ENCODE measurements at places on chromosomes 13 and 19.

DNA sequence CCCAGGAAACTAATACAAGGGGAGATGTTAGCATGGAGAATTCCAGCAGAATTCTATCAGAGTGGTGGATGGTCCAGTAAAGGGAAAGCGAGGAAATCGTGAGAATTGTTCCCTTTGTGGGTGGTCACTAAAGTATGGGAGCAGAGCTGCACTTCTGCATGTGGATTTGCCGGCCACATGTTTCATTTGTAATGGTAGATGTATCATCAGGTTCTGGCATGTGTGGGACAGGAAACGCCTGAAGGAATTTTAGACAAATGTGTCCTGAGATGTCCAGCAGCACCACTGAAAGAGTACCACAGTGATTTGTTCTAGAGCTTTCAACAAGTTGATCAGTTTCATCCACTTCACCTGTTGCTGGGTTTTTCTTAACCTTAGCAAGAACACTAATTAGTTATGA, 308.4 kb downstream of the SHISA2 start:
- no peak for DNase-seq

DNA sequence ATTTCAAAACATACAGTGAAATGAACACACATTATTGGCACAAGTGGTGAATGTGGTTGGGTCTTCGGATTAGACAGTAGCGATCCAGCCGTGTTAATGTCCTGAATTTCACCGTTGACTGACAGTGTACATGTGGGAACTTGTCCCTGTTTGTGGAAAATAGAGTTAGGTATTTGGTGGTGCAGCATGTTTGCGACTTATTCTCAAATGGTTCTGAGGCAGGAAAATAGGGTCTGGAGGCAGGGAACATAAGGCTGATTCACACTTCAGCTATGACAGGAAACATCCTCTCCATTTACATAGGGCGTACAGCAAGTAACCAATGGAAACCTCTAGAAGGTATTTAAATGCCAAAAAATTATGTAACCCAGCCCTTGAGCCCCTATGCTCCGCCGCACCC, 4.2 kb downstream of the LGALS7B start:
- no peak for DNase-seq

DNA sequence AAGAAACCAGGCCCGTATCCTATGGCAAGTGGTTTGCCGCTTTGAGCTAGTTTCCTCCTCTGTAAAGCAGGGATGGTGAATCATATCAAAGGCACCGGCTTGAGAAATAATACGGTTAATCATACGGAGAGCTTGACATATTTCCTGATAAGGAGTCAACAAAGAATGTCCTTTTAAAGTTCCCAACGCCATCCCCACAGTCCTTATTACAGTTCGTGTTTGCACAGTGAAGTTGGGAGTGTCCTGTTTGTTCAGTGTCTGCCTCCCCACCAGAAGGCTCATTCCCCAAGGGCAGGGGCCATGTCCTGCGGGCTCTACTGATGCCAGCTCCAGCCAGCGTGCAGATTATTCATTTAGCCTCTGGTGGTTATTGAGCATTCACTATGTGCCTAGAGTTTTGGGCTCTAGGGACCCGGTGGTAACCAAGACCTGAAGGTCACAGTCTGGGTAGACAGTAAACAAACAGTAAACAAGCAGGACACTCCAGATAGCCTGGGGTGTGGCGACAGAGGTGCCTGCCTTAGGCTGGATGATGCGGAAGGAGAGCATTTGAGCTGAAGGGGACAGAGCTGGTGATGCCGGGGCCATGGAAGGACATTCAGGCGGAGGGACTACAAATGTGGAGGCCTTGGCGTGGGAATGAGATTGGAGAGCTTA, 6.3 kb downstream of the GRAMD1A start:
- no peak for DNase-seq

DNA sequence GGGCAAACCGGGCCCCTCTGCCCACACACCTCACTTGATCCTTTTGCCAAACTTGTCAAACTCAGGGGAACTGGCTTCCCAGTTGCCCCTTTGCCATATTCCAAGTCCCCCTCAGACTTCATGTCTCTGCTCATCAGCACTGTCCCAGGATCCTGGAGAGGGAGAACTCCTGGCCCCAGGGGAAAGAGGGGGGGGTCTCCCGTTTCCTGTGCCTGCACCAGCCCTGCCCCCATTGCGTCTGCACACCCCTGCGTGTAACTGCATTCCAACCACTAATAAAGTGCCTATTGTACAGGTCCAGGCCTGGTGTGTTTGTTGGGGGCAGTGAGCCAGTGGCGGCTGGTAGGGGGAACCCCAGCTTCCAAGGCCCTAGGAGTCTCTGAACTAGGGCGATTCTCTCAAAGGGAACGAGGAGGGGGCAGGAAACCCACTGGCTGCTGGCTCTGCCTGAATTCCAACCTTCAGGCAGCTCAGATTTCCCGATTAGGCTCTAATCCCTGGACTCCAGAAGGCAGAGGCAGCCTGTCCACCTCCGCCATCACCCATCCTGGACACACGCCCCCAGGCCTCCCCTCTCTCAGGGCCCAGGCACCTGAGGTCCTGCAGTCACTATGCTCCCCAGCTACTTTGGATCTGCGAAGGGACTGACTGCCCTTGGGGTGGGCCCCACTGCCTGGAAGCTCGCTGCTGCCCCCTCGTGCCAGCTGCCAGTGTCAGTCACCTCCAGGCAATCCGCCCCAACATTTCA, 9.7 kb upstream of the ILF3 start:
- peak; percentile 76 for DNase-seq

DNA sequence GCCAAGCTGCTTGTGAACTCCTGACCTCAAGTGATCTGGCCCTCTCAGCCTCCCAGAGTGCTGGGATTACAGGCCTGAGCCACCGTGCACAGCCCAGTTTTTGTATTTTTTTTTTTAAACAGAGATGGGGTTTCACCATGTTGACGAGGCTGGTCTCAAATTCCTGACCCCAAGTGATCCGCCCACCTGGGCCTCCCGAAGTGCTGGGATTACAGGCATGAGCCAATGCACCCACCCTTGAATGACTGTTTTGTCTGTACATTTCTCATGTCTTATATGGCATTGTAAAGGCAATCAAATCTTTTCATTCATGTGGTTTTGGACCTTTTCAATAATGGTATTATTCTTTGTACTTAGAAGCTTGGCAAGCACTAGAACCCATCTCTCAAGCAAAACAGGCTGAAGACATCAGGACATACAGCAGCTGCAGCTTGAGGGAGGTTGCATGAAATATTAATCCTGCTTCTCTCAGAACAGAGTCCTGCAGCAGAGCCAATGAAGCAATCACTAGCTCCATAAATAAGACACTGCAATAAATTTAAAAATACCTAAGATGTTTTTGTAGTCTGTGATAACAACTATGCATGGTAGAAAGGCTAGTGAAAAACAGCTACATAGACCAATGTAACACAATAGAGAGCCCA, 209.9 kb downstream of the TUBA3C start:
- no peak for DNase-seq

- no peak for DNase-seq
Measured at GRCh38 chr13:113774177-113775107, 15.4 kb downstream of the TMEM255B start.

DNA sequence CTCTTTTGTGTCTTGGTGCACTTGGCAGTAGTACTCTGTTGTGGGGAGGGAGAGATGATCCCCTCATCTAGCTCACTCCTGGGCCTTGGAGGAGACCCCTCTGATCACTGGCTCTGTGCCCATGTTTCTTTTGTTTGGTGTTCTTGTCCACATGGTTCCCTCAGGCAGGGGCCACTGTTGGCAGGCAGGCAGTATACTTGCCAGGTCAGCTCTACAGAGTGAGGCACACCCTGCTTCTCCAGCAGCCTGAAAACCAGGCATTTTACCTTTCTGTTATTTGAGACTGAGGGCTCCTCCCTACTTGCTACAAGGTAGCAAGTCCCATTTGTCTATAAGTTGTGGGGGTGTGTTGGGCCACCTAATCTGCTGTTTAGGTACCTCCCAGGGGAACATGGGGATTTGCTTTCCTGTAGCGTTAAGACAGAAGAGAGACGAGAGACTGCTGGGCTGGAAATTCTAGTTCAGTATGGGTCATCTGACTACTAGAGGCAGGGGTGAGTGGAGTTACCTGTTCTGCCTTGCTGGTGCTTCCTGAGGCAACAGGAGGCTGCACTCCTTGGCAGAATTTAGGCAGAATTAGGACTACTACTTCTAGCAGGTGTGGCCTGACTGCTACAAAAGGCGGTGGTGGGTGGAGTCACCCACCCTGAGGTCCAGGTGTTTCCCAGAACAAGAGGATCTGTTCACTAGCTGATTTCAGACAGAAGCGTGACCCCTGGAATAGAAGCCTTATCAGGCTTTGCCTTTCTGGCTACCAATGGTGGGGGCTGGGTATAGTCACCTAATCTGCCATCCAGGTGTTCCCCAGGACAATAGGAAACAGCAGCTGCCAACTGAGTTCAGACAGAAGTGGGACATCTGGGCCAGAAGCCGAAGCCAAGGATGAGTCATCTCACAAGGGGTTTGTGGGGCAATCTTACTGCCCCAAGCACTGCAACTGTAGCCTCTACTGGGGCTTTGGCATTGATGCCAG, 843.0 kb upstream of the ATXN8OS start:
- DNase-seq = peak; percentile 1

GRCh38 chr13:27026396-27026795, 145.2 kb downstream of the USP12 start:
- no peak for DNase-seq

- no peak for DNase-seq
Measured at GRCh38 chr19:55258476-55258827, 365 bp downstream of the PPP6R1 start.

- no peak for DNase-seq
Measured at GRCh38 chr19:3543150-3544057, 4.4 kb downstream of the TEKTIP1 start.

- no peak for DNase-seq
Measured at GRCh38 chr13:97125810-97126738, 96.1 kb upstream of the MBNL2 start.

- no peak for DNase-seq
Measured at GRCh38 chr13:60170414-60170813, 6.7 kb upstream of the DIAPH3 start.

DNA sequence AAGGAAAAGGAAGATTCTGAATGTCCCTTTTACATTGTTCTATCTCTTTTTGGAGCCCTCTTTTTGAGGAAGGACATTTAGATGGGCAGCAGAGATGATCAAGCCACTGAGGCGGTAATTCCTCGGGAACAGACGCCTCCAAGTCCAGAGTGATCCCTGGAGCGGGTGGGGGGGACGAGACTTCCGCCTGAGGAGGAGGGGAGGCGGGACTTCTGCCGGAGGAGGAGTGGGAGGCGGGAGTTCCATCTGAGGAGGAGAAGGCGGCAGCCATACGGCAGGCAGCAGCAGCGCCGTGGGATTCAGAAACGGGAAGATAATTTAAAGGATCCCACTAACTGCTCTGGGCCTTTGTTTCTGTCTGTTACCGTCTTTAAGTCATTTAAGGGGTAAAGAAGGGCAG, 37.6 kb upstream of the CD177 start:
- peak; percentile 18 for DNase-seq

- DNase-seq = no peak
Measured at GRCh38 chr19:49954933-49955332, 6.0 kb downstream of the SIGLEC11 start.

DNA sequence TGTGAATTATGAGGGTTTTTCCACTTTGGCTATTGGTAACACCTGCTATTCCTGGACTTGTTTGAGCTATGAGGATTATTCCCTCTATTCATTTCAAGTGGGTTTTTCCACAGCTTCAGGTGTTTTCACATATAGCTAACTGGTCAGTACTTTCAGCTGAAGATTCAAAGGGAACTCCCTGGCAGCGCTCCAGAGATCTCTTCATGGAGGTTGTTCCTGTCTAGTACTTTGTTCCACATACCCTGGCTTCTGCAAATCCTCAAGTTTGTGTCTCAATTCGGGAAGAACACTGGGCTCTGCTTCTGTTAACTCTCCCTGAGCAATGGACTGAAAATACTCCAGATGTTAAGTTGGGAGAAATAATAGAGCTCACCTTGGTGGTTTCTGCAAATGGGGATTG, 5.6 kb upstream of the ZNF607 start:
- no peak for DNase-seq

- DNase-seq = no peak
Measured at GRCh38 chr13:40599747-40600146, 66.7 kb downstream of the FOXO1 start.

- DNase-seq = no peak
Measured at GRCh38 chr19:16139752-16140151, 3.7 kb upstream of the HSH2D start.

DNA sequence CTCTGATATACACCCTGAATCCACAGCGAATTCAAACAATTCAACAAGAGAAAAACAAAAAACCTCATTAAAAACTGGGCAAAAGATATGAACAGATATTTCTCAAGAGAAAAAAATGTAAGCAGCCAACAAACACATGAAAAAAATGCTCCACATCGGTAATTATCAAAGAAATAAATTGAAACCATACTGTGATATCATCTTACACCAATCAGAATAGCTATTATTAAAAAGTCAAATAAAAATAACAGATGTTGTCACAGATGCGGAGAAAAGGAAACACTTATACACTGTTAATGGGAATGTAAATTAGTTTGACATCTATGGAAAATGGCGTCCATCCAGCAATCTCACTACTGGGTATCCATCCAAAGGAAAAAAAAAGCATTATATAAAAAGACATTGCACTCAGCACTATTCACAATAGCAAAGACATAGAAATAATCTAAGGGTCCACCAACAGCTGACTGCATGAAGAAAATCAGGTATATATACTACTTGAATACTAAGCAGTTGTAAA, 1495.0 kb upstream of the PCDH20 start:
- DNase-seq = no peak

GRCh38 chr19:11091703-11092153, 2.5 kb downstream of the LDLR start:
- DNase-seq = no peak

DNA sequence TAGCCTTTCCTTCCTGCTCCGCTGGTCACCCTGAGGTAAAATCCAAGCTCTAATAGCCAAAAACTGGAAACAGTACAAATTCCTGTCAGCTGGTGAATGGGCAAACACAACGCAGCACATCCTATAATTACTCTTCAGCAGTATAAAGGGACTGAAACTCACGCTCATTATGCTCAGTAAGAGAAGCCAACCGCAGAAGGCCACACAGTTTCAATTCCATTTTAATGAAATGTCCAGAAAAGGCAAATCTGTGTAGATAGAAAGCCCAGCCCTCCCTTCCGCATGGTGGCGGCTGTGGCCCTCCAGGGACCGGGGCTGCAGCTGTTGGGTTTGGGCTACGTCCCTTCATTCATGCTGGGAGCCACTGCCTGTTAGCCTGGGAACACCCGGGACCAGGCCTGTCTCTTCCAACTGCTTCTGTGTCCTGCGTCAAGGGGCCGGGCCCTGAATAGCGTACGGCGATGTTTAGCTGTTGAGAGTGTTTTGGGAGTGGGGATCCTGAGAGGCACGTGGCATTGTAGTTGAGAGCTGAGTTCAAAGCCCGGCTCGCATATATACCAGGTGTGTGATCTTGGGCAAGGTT, 23.5 kb downstream of the NKPD1 start:
- no peak for DNase-seq

DNA sequence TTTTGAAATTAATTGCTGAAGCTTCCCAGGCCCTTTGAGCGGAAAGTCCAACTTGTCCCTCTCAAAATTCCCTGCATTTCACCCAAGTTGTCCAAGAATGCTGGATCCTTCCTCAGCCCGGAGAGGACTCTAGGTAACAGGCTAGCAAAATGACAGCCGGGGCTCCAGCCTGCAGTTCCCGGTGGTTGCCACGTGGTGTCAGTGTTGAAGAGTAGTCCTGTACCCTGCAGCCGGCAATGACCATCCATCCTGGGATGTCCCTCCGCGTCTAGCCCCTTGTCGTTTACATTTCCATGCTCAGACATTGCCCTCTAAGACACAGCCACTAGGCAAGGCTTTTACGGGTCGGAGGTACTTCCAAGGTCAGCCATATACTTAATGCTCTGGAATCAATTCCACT, 31.4 kb upstream of the MTIF3 start:
- peak; percentile 25 for DNase-seq

GRCh38 chr19:41698746-41699230, 9.6 kb upstream of the CEACAM5 start:
- DNase-seq = no peak
